ENCODE measurements at places on chromosomes 5 and 9.

DNA sequence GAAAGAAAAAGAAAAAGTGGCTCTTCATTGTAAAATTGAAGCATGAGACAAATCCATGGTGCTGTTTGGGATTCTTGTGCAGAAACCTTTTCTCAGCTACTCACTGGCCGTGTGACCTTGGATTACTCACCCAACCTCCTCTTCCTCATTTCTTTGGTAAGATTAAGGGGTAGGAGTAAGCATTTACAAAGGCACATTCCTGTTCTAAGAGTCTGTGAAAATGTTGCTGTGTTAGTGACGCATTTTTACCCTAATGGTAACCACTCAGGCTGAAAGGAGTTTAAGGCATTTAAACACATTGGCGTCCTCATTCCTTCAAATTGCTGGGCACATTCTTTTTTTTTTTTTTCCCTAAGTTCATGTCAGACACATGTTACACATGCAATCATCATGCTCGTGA, 4.3 kb downstream of the RAI14 start:
- DNase-seq, result no peak

DNA sequence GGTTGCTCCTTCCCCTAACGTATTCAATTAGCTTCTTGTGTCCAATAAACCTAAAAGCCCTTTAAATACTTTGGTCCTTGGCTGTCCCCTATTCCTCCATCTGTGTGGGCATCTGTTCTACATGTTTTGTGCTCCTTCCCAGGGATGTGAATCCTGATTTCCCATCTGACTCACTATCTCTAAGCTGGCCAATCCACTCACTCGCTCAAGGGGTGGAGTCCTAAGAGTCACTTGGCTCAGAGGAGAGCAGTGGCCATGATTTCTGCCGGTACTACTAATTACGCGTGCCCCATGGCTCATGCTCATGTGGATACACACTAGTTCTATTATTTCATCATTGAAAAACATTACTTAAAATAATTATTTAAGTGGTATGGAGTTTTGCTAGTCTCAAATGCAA, 89.6 kb downstream of the TAF11L14 start:
- DNase-seq, result no peak

- DNase-seq, result no peak
These were observed 140.0 kb downstream of the BARX1 start for GRCh38 chr9:93815135-93815534.

- no peak for DNase-seq
These were observed 383.6 kb downstream of the CCDC171 start for GRCh38 chr9:15936306-15936921.

DNA sequence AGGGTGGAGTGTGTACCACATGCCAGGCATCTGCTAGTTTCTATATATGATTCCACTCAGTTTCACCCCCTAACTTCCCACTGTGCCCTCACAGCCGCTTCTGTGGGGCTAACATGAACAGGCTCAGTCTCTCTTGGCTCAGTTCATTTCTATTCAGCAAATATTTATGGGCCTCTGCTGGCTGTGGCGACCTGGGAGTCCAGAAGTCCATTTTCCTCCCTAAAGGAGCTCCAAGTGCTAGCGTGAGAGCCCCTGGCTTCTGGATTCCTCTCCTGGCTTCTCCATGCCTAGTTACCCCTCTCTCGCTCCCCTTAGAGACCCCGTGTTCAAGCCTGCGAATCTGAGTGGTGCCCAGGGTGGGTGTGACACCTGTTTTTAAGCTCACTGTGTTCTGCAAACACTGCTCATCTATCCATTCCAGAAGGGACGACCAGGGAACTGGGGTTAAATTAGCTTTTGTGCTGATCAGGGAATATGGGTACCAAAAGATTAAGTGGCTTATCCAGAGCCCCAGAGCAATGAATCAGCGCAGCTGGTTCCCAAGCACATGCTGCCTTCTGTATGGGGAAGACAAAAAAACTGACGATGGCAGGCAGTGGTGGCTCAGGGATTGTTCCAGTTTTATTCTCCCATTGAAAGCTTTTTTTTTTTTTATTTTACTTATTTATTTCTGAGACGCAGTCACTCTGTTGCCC, 57.6 kb downstream of the HMCN2 start:
- DNase-seq, result no peak

DNA sequence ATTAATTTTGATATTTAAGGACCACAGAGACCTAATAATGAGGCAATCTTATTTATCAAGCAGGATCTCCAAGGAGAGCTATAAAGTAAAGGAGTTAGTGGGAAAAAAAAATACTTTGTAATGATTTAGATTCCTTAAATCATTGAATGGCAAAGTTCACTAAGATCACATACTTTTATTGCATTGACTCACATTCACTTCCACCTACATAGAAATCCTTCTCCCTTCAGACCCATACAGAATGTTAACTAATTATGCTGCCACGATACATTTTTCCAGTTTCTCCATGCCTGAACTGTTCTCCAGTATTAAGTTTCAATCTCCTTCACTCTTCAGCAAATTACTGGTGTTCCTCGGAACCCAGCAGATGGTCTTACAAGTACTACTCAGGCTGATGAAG, 388.7 kb downstream of the EFNA5 start:
- DNase-seq, result no peak

GRCh38 chr9:14766299-14766698, 43.8 kb upstream of the CER1 start:
- DNase-seq, result no peak

DNA sequence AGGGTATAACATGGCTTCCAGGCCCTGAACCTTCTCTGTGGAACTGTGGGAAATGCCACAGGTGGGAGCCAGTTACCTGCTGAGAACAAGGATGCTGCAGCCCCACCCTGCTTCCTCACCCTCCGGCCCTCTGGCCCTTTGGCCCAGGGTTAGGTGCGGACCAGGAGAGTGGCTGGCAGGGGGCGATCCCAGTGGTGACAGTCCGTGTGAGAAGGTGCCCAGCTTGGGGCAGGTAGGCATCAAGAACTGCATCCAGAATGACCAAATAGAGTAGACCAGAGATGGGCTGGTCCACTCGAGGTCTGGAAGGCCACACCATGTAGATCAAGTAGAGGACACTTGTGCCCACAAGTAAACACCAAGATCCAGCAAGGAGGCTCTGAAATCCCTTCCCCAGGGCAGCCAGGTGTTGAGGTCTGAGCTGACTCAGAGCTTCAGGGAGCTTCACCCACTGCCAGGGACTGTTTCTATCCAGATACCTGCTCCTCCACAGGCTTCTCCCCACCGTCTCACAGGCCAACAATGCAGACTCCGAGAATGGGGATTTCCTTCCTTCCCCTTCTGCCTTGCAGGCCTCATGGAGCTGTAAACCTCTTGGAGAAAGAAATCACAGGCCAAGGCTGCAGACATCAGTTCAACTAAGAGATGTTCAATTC, 61.4 kb upstream of the ZSWIM6 start:
- no peak for DNase-seq

- no peak for DNase-seq
These were observed 83.3 kb downstream of the SUSD1 start for GRCh38 chr9:112091810-112092209.

- DNase-seq, result no peak
These were observed 16.0 kb upstream of the SMIM32 start for GRCh38 chr5:136208916-136209315.

- DNase-seq, result no peak
These were observed 164.2 kb downstream of the FGF1 start for GRCh38 chr5:142521706-142522105.

GRCh38 chr9:105344283-105344682, 99.8 kb downstream of the SLC44A1 start:
- no peak for DNase-seq
